ENCODE measurements at places on chromosomes 6 and 20.

- DNase-seq: no peak
Observed at GRCh38 chr6:110390404-110390803, 25.0 kb downstream of the DDO start.

- no peak for DNase-seq
Observed at GRCh38 chr6:14612016-14612980, 494.7 kb downstream of the CD83 start.

- no peak for DNase-seq
Observed at GRCh38 chr6:119012521-119012920, 65.9 kb downstream of the FAM184A start.

DNA sequence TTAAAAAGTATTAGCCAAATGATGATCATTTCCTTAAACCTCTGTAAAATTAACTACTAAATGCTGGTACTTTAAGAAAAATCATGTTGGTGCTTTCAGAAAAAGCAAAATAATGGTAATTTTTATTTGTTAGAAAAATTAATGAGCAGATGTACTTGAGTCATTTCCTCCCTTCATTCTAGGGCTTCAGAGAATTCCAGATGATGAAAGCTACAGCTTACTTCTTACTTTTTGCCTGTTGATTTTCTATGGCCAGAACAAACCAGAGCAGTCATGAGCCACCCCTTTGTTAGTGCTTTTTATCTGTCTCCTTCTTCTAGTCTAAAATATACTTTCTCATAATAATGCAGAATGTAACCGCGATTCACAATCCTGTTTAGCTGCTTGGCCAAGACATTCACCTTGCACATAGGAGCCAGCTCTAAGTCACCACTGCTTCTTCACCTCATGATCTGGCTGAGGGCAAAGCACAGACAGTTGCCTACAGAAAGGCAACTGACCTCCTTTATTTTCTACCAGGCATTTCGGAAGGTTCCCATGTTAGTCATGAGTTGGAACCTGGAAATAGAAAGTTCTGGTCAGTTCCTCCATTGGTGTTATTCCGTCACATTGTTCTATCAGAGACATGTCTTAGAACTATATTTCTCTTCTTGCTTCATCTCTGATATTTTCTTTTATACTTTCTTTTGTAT is 43.5 kb upstream of the TINAG start:
- no peak for DNase-seq

GRCh38 chr6:164114051-164114450 is 699.5 kb downstream of the QKI start:
- DNase-seq: no peak

DNA sequence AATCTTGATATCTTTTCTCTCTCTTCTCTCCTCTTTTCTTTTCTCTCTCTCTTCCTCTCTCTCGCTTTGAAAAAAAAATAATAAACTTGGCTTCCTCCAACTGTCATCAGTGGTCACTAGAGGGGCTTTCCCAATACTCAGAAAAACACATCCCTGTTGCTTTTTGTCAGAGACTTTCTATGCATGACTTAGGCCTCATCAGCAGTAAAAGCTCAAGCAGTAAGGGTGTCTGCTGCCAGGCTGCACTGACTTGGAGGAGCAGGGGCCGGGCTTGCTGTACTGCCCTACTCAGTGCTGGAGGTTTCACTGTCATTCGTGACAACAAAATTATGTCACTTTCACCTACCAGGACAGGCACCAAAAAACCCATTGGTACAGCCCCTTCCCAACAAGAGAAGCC is 272.0 kb downstream of the ADGB start:
- no peak for DNase-seq

- DNase-seq: no peak
Observed at GRCh38 chr20:51417250-51418136, 125.0 kb downstream of the NFATC2 start.

- DNase-seq: no peak
Observed at GRCh38 chr6:133291671-133292070, 50.5 kb downstream of the EYA4 start.

DNA sequence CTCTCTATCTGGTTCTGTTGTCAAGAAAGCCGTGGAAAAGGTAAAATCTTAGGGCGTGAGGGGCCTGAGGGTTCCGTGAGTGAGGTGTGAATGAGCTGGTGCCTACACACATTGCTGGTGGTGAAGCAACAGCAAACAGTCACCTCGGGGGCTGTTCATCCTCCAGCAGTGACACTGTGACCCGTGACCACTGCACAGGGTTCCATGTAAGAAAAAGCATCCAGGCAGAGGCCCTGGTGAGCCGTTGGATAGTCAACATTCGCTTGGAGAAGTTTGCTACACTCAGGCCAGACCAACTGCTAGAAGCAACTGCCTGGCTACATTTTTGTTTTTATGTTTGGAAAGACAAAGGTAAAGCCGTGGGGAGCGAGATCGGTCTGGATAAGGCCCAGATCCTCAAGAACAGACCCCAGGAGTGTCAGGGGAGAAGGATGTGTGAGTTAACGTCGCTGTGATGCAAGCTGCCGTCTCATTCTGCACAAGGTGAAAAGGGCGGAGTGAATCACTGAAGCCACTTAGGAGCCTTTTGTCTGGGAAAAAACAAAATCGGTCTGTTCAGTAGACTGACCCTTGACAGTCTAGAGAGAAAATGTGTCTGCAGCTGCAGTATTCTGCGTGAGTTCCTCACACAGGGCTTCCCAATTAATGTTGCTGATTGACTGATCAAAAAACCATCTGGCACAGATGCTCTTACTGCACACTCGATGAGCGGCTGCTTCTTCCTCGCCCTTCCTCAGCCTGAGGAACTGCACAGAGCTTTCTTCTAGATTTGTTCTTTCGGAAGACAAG is 404.0 kb downstream of the SMOC2 start:
- no peak for DNase-seq

DNA sequence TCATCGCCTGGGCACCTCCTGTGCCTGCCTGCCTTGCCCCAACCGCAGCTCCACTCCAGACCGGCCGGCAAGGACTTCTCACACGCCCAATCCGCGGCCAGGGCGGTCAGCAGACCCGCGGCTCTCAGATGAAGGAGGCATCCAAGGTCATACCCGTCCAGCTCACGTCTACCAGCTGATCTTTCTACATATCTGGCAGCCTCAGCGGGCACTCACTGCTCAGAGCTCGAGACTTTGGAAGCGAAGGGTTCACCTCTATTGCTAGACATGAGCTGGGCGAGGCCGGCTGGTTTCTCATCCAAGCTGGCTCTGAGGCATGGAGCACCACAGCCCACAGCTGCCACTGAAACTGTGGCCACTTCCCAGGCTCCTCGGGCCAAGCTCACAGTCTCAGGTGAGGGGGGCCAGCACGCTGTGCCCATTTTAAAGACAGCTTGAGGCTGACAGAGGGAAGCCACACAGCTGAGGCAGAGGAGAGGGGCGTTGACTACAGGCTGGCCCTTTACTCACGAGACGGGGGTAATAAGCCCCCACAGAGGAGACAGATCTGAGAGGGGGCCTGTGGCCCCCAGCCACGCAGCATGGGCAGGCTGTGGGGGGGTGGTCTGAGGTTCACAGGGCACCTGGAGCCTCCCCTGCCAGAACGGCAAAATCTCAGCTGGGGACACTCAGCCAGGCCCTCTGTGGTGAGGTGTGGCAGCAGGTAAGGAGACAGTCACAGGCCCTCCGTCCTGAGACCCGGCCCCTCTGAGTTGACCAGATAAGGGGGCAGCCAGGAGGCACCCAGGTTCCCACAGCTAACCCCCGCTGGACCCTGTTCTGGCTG is 2.0 kb downstream of the LAMA5 start:
- DNase-seq: no peak

DNA sequence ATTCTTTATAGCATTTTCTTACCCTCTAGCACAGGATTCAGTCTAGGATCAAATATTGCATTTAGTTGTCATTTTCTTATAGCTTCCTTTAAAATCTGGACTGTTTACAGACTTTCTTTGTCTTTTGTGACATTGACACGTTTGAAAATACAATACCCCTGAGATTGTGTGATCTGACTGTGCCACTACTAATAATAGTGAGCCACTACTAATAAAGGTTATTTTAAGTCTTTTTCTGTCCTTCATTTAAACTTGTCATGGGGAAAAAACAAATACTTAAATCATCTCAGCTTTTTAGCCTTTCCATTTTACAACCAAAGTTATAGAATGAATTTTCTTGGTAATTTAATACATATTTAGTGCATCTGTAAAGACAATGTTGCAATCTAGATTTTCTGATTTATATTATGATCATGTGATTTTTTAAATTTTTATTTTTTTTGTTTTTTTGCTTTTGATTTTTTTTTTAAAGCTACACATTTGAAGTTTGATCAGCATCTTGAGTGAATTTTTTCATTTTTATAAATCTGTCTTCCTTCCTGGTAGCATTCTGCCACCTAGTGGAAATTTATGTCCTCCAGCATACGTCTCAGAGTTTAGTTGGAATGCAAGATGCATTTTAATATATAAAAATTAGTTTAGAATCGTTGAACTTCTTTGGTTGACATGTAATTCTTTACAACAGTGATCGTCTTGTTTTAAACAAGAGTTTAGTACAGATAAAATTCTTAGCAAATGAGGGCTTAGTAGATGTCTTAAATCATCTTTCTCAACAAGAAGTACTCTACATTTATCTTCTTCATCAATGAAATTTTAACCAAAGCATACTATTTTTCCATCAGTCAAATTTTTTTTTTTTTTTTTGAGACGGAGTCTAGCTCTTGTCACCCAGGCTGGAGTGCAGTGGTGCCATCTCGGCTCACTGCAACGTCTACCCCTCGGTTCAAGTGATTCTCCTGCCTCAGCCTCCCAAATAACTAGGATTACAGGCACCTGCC is 119.4 kb downstream of the NCOA3 start:
- no peak for DNase-seq

- DNase-seq: no peak
Observed at GRCh38 chr20:57881466-57882385, 171.9 kb upstream of the PMEPA1 start.

- DNase-seq: no peak
Observed at GRCh38 chr6:9020001-9020400, 584.7 kb upstream of the SLC35B3 start.

GRCh38 chr6:161828355-161828754 is 554.5 kb upstream of the AGPAT4 start:
- no peak for DNase-seq
